ENCODE measurements at places on chromosomes 3 and 15.

DNA sequence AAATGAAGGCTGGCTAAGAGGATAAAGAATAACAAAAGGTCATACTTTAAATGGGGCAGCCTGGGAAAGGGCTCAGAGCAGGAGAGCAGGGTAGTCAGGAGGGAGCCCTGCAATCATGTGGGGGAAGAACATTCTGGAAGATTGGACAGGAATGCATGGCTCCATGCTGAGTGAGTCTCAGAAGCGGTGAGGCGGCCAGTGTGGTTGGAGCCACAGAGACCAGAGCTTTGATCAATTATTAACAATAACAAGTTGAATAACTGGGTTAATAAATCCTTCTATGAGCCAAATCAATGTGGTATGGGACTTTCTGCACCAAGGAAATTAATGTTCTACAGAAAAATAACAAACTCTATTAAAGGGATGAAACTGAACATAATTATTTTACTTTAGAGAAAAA is 57.9 kb upstream of the DCUN1D1 start:
- no peak for DNase-seq

DNA sequence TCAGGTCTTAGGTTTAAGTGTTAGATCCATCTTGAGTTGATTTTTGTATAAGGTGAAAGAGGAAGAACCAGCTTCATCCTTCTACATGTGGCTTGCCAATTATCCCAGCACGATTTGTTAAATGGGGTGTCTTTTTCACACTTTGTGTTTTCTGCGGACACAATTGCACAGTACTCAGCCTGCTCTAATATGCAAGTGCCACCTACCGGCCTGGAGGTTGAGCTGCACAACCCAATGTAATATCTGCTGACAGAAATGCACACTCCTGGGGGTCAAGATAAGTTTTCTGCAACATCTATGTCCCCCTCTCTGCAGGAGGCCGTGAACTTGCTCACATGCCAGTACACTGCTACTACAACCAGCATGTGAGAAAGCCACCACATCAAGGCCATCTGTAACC is 791.9 kb upstream of the ROBO1 start:
- DNase-seq: no peak

DNA sequence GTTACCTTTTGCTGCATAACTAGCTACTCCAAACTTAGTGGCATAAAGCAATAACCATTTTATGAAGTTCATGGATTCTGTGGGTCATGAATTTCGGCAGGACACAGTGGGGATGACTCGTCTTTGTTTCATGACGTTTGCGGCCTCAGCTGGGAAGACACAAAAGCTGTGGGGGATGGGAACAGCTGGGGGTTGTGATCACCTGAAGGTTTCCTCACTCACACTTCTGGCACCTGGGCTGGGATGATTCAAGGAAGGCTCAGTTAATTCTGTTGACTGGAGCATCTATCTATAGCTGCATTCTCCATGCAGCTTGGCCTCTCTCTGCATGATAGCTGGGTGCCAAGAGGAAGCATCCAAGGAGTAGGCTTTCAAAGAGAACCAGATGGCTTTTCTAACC is 332.8 kb downstream of the ULK4 start:
- no peak for DNase-seq

- no peak for DNase-seq
Observed at GRCh38 chr15:65083262-65083701, 6.7 kb downstream of the KBTBD13 start.

DNA sequence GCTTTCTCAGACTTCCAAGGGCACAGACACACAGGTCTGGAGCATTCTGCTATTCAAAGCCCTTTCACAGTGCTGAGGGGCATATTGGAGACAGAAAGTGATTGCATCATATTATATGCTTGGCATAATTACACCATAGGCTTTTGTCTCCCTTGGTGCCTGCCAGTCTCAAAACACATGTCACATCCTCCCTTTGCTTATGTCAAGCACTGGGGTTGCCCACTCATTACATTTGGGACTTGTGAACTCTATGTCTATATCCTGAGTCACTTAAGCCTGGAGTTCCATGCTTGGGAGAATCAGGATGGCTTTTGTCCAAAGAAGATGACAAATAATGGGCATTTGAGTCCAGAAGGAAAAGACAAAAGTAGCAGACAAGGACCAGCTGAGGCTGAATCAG is 12.3 kb upstream of the PDZRN3 start:
- peak; percentile 13 for DNase-seq

DNA sequence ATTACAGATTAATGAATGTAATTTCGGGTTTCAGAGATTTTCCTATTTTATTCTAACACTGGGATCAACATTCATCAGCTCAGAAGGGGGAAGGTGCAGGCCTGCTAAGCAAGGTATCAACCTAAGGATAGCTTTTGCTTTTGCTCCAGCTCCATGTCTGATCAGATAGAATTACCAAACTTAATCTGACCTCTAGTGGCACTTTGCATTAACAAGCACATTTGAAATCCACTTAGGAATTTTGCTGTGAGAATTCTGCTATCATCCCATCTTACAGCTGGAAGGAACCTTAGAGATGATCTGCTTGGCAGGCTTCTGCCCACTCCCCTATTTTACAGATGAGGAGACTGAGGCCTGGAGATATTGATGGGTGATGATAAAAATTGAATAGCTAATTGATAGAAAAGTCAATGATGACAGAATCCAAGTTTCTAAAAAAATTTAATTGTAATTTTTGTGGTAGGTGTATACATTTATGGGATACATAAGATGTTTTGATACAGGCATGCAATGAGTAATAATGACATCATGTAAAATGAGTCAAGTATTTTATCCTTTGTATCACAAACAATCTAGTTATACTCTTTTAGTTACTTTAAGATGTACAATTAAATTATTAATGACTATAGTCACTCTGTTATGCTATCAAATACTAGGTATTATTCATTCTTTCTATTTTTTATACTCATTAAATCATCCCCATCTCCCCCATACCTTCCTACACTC is 209.2 kb upstream of the ZPLD1 start:
- peak; percentile 61 for DNase-seq

DNA sequence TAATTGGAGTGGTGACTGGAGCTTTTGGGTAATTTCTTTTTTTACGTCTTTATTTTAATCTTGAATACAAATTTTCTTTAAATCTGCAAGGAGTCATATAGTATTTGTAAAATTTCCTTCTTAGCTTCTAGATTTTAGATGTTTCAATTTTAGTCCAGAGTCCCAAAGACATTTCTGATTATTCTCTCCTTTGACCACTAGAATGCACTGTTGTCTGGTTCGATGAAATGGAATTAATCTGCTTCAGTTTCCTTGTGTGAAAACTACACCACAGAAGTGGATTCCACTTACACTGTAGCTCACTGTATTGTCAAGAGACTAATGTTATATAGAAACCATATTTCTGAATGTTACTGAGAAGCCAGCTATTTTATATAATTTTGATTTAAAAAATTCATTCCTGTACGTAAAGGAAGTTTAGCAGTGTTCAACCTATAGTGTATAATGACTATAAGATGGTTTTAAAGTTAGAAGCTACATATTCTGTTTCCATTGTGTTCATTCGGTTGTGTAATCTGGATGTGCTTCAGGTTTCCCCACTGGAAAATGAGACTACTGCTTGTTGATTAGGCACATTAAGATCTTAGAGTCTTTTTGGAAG is 6.1 kb downstream of the GRAMD1C start:
- DNase-seq: peak; percentile 63

GRCh38 chr3:151751161-151751560 is 17.4 kb downstream of the AADACL2 start:
- no peak for DNase-seq

- no peak for DNase-seq
Observed at GRCh38 chr3:184952671-184953070, 140.7 kb downstream of the VPS8 start.

GRCh38 chr3:56939834-56940233 is 120.6 kb upstream of the SPATA12 start:
- DNase-seq: no peak

- DNase-seq: no peak
Observed at GRCh38 chr3:11536132-11536935, 107.4 kb downstream of the VGLL4 start.

DNA sequence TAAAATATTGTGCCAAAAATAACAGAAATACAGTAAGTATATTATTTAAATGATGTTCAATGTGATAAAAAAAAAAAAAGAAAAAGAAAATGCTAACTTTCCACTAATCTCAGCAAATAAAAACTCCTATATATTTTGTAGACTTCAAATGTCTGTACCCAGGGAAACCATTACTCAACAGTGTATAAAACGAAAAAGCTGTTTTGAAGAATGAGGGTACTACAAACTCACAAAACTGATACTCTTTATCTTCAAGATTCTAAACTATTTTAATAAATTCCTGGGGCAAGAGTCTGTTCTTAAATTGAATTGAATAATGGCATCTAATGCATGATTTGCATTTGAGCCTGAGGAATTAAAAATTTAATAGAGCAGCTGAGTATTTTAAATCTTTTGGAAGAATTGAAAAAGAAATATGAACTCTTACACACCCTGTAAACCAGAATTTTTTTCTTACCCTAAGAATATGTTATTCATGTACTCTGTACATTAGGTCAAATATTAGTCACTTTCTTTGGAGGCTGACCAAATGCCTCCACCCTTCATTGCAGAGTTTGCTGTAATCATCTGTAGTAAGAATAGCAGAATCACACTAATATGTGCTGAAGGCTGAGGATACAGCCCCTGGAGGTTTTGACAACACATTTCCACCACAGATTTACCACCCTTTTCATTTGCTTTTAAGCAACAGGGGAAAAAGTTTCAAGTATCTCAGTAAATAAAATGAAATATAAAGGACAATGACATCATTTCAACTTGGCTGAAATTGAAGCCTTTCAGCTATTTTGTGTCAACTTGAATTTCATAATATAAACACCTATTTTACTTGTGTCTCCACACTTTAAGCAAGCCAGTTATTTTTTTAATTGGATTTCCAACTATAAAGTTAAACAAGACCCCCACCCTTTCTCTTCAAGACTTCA is 79.7 kb downstream of the FBN1 start:
- DNase-seq: no peak

DNA sequence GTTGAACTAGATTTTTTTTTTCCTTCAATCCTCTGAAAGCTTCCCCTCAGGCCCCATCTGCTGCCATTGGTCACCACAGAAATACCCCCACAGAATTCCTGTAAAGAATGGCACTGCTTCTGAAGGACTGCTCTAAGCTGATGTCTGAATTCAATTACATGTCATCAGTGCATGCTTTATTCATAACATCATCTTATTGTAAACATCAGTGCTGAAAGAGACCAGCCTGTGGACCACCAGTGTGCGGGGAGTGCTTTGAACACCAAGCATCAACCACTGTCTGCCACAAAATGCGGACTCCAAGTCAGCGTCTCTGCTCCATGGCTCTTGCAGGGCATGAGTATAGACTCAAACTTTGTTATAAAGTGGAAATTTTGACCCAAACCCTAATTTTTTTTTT is 11.6 kb downstream of the PHLDB2 start:
- DNase-seq: no peak

GRCh38 chr15:80242132-80242769 is 9.8 kb downstream of the CTXND1 start:
- DNase-seq: peak; percentile 14

GRCh38 chr15:99029341-99030144 is 22.0 kb upstream of the PGPEP1L start:
- DNase-seq: no peak

GRCh38 chr15:77500989-77501388 is 80.3 kb downstream of the HMG20A start:
- no peak for DNase-seq

DNA sequence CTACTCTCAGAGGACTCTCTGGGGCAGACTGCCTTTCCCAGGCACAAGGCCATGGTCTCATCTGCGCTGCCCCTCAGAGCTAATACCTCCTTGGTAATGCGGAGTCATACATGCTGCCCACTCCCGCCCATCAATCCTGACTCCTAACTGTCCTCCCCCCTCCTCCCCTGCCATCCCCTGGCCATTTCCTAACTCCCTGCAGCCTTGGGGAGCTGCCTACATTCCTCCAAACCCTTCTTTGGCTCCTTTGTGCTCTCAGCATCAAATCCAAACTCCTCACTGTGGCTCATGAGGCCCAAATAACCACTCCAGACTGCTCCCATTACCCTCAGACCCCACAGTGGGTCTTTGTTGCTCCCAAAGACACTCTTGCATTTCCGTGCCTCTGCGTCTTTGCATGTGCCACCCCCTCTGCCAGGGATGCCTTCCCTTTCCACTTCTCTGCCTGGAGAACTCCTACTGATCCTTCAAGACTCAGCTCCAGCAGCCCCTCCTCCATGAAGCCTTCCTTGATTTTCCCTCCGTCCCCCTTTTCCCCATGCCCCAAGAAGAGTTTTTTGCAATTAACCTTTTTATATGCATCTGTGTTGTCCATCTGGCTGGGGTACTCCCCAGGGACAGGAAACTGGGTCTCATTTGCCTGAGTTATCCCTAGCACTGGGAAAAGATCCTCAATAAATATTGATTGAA is 5.5 kb upstream of the ATP2B2 start:
- no peak for DNase-seq

- DNase-seq: no peak
Observed at GRCh38 chr3:187767266-187768012, 22.2 kb upstream of the BCL6 start.

DNA sequence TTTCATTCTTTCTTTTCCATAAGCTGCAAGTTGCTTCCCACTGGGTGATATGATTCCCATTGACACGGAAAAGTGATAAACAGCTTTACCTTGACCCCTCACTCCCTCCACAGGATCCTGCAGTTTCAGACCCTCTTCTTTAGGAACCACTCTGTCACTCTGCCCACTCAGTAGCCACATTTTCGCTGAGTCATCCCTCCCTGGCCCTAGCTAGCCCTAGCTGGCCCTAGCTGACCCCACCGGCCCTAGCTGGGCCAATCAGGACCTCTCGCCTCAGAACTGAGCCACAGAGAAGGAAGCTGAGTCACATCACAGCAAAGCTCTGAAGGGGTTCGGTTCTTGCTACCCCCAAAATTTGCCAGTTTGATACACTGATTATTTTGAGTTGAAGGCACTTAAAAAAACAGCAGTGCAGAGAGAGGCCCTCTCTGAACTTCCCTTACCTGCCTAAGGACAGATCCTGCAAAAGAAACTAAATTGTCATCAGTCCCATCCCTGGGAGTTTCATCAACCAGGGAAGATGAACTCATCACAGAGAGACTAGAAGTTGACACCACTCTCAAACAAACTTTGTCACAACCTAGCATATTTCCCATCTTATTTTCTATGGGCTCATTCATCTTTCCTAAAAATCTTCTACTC is 233.5 kb upstream of the PROK2 start:
- no peak for DNase-seq

All from NCI-H1436 (cell line).